Tongue (tissue), 3 donors: ENCODE measurements at places on chromosomes 12 and 14. TPM values are rescaled to one million over a fixed set of nuclear protein-coding genes. Genes with fewer than 3 reads are reported as not detected.

Gene NUDT4
- total RNA-seq = 121 TPM

Gene CCDC196
- not detected for total RNA-seq

Gene CCND2
- total RNA-seq = 268 TPM

Gene RNF212B
- total RNA-seq = not detected

Gene SDR9C7
- 0.51 TPM for total RNA-seq

Gene TOMM20L
- total RNA-seq = not detected

Gene KIF26A
- total RNA-seq = 14.0 TPM

Gene DIO2
- 71.7 TPM for total RNA-seq

Gene TSPAN9
- total RNA-seq = 162 TPM

Gene C14orf39
- total RNA-seq = 1.6 TPM

Gene CCDC38
- total RNA-seq = not detected

DNA sequence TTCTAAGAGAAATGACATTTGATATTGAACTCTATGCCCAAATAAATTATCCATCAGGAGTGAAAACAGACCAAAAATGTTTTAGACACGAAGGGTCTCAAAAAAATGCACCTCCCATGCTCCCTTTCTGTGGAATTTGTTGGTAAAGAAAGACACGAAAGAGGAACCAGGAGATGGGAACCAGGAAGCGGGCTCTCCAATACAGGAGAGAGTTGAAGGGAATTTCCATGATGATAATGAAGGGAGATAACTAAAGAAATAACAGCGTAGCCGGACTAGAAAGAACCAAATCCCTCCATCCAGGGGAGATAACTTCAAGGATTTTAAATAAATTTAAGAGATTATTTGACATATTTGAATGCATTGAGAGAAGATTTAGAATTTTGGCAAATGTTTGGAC, 183.0 kb downstream of the DUSP6 start:
- no peak for DNase-seq

DNA sequence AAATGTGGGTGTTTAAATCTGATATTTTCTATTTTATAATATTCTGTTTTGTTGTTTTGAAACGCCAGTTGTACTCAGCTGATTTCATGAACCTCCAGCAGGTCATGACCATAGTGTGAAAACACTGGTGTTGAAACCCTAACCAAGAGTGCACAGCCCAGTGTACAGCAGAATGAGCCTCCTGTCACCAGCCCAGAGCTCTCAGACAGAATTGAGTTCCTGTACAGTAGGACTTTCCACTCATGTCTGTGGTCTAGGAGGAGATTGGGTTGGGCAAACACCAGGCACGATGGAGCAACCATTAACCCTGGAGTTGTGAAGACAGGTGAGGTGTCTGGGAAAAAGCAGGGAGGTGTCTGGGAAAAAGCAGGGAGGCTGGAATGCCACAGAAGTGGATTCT, 908.8 kb downstream of the VRK1 start:
- no peak for DNase-seq

GRCh38 chr12:75960954-75961661, 70.5 kb downstream of the PHLDA1 start:
- no peak for DNase-seq

DNA sequence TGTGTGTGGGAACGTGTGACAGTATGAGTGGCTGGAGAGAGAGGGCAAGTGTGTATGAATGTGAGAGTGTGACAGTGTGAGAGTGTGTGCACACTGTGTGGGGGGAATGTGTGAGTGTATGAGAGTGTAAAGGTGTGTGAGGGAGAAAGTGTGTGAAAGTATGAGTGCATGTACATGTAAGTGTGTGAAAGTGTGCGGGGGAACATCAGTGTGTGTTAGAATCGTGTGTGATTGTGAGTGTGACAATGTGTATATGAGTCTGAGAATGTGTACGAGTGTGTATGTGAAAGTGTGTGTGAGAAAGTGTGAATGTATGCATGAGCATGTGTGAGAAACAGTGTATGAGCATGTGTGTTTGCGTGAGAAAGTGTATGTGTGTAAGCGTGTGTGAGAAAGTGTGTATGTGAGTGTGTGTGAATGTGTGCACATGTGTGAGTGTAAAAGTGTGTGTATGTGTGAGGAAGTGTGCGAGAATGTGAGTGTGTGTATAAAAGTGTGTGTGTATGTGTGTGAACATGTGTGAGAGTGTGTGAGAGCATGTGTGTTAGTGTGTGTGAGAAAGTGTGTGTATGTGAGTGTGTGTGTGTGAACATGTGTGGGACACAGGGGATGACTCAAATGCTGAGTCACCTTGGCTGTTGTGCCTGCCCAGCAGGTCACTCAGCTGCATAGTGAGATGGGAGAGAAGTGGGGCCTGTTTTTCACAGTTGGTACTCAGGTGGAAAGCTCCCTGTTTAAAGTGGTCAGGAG, 220.5 kb upstream of the TBX3 start:
- no peak for DNase-seq

DNA sequence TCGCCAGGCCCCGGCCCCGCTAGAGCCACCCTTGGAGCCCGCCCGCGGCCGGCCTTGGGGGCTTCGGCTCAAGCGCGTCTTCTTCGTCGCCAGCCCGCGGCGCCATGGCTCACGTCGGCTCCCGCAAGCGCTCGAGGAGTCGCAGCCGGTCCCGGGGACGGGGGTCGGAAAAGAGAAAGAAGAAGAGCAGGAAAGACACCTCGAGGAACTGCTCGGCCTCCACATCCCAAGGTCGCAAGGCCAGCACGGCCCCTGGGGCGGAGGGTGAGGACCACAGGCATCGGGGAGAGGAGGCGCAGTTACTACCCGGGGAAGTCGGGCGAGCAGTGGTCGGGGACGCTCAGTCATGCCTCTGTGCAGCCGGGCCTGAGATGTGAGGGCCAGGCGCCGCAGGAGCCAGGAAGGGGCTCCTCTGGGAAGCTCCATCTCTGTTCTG, 573 bp downstream of the ARL6IP4 start:
- DNase-seq = peak; percentile 45

- no peak for DNase-seq
Measured at GRCh38 chr12:86787419-86787818, 531.2 kb upstream of the MGAT4C start.

GRCh38 chr14:89215531-89215930, 201.5 kb downstream of the FOXN3 start:
- DNase-seq = peak; percentile 88

GRCh38 chr12:2352203-2352602, 299.4 kb downstream of the CACNA1C start:
- no peak for DNase-seq

DNA sequence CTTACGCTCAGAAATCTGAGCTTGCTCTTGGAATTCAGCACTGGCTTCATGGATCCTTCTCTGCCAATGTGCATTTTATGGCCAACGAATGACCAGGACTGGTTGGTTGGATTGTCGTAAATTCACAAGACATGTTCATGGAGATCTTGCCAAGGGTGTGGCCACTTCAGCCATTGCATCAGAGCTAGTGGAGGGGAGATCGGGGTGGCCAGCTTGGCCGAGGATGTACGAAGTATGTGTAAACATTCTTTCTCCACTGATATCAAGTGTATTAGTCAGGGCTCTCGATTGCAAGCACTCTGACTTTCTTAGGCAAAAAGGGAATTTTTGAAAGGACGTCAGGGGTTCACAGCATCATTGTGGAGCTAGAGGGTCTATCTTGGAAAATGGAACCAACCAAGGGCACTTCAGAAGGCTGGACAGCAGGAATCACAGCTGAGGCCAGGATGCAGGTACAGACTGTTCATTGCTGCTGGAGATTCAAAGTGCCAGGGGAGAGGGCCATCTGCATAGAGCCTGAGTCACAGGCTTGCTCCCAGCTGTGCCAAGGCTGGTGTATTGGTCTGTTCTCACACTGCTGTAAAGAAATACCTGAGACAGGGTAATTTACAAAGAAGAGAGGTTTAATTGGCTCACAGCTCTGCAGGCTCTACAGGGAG, 32.9 kb upstream of the ADGRD1 start:
- DNase-seq = peak; percentile 16

DNA sequence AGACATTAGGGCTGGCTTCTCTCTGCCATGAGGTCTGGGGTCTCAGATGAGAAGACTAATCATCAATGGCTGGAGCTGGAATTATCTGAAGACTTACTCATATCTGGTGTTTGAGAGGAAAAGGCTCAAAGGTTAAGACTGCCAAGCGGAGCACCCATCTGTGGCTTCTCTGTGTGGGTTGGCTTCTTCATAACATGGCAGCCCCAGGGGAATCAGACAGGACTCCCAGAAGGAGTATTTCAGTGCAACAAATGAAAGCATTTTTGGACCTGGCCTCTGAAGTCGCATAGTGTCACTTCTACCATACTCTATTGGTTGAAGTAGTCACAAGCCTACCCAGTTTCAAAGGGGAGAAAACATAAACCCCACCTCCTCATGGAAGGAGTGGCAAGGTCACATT, 171.8 kb upstream of the KRR1 start:
- no peak for DNase-seq

DNA sequence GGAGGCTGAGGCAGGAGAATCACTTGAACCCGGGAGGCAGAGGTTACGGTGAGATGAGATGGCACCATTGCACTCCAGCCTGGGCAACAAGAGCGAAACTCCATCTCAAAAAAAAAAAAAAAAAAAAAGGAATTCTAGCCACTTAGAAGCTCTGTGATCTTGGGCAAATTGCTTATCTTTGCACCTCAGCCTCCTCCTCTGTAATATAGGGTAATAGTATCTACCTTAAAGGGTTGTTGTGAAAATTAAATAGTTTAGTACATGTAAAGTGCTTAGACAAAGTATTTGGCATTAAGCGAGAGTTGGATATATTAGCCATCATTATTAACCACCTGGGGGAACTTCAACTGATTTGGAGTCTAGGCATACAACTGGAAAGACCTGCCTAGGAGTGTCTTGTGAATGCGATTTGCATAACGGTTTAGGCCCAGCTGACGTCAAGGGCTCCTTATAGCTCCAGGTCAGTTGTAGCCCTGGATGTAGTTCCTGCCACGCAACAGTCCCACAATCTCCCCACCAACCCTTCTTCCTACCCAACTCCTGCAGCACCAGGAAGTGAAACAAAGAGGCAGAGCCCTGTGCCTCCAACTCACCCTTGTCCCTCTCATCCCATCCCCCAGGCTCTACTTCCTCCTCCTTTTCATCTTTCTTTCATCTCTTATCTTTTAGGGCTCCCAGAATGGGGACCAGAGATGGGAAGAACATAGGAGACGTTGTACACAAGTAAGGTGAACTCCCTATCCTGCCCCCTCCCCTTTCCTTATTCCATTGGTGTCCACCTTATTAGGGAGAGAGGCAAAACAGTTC, 2.1 kb upstream of the IL23A start:
- no peak for DNase-seq

DNA sequence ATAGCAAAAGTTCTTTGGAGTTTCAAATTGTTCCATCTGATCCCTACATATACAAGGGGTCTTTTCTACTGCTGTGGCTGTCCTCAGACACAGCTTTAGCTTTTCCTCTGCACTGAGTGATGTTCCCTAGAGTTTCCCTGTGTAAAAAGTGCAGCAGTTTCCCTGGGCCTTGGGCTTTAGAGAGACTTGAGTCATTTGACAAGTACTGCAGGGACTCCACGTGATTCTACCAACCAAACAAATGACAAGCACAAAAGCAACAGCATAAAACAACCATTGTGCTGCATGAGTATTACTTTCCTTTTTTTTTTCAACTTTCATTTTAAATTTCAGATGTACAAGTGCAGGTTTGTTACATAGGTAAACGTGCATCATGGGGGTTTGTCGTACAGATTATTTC, 272.8 kb downstream of the PDZRN4 start:
- no peak for DNase-seq

- DNase-seq = no peak
Measured at GRCh38 chr12:7793211-7793610, 4.0 kb downstream of the NANOG start.

DNA sequence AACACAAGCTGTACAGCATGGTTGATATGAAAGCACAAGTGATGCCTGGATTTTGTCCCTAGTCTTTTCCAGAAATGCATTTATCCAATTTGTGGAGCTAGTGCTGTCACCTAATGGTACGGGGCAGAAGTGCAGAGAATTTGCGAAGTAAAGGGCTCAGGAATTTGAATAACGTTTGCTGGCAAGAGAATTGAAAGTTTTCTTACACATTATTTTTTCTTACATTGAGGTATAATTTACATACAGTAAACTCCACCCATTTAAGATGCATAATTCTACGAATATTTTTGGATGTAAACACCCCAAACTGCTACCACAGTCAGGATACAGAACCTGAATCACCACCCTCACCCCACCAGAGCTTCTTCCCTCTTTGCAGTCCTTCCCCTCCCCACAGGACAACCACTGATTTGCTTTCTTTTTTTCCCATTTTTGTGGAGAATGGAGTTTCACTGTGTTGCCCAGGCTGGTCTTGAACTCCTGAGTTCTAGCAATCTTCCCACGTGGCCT, 3.5 kb downstream of the AICDA start:
- DNase-seq = peak; percentile 70

- no peak for DNase-seq
Measured at GRCh38 chr12:14930299-14930698, 8.0 kb downstream of the ERP27 start.

- DNase-seq = peak; percentile 15
Measured at GRCh38 chr14:94542811-94543440, 18.3 kb upstream of the SERPINA4 start.

GRCh38 chr12:16349131-16349460, 1.7 kb downstream of the MGST1 start:
- DNase-seq = no peak

DNA sequence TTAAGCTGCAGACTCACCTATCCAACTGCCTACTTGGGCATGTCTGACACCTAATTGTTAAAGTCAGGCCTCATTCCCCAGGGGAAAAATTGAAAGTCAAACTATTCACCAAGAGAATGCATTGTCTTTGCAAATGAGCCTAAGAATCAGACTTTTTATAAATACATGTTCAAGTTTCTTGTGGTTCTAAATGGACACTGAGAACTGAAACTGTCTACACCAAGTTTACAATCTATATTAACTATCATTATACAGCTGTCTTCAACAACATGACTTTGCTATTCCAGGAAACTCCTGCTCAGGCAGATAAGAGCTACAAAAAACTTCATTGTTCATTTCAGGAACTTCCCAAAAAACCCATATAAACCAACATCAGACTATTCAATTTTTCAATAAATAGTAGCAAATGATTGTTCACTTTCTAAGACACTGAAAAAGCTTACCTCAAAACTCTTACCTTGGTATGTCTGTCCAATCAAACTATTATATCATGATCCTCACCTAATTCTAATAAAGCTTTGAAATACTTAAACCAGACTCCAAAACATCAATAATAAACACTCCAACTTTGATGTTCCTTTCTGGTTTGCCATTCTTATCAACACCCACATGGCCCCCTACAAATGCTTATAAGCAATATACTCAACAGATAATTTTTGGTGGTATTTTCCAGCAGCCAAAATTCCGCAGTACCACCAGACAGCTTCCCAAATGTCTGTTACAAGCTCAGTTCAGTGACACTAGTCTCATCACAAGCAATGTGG, 24.2 kb downstream of the CDK17 start:
- DNase-seq = no peak
